ENCODE measurements at places on chromosomes 2 and 18.

GRCh38 chr2:75632091-75632701 lies 14.4 kb upstream of the MRPL19 start:
- DNase-seq = no peak

DNA sequence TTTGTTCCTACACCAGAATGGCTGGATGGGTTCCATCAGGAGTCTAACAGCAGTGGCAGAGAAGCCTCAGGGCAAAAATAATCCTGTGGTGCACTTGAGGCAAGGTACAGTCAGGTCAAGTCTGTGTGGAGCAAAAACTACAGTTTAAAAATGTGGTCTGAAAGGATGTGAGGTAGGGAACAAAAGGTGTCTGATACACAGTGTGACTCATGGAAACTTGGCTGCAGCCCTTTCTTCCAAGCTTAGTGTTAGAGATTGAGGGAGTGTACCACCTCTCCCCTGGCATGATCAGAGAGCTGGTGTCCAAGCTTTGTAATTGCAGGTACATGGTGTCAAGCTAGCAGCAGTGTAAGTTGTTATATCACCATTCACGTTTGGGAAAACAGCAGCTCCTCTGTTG lies 8.9 kb downstream of the ANKAR start:
- DNase-seq = no peak

GRCh38 chr2:124797049-124797448 lies 772.0 kb downstream of the CNTNAP5 start:
- DNase-seq = no peak

GRCh38 chr2:134206031-134206430 lies 47.8 kb upstream of the MGAT5 start:
- no peak for DNase-seq

- no peak for DNase-seq
These were observed 28.2 kb upstream of the NFATC1 start for GRCh38 chr18:79367480-79367879.

GRCh38 chr18:2641638-2642037 lies 13.9 kb upstream of the SMCHD1 start:
- DNase-seq = no peak

DNA sequence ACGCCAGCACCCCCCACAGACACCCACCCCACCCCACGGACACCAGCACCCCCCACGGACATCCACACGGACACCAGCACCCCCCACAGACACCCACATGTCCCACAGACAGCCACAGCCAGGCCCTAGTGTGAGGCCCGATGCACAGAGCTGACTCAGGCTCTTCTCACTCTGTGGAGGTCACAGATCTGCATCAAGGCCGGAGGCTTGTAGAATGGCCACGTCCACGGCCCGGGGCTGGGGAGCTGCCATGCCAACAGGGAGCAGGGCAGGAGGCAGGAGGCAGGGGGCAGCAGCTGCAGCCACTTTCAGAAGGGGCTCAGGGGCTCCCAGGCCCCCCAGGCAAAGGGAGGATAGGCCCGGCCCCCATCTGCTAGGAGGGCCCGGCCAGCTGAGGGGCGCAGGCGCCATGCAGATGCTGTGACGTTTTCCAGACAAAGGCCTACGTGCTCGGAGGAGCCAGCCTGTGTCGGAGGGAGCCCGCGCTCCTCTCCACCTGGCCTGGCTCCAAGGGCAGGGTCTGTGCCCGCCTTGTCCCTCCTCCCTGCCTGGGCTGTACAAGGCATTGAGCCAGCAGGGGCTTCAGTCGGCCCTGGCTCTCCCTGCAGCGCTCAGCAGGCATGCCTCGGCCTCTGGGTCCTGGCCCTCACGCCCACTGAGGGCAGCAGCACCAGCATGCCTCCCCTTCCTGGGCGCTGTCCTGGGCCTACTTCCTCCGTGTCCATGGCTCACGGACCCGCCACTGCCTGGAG lies 249.0 kb downstream of the TWIST2 start:
- DNase-seq = no peak
